ENCODE measurements at places on chromosomes 12 and 14. TPM values are rescaled to one million over a fixed set of nuclear protein-coding genes. Genes with fewer than 3 reads are reported as not detected.

- no peaks in the 10 kb centered on the region for H3K27me3 ChIP-seq
- H3K4me3 ChIP-seq, result peak within 1 kb of the TSS; percentile 85
- H3K4me1 ChIP-seq, result peaks cover 20% of the 10 kb centered on the region
- H3K27ac ChIP-seq, result no peak within 1 kb of the TSS
- peak; percentile 66 for DNase-seq
- no peaks in the 10 kb centered on the region for H3K36me3 ChIP-seq
Observed at GRCh38 chr12:123533672-123534643, at the start of gene RILPL1. TSS of gene RILPL1 (minus strand) at chr12:123533719. CDS start at chr12:123533482, 237 bp downstream.

DNA sequence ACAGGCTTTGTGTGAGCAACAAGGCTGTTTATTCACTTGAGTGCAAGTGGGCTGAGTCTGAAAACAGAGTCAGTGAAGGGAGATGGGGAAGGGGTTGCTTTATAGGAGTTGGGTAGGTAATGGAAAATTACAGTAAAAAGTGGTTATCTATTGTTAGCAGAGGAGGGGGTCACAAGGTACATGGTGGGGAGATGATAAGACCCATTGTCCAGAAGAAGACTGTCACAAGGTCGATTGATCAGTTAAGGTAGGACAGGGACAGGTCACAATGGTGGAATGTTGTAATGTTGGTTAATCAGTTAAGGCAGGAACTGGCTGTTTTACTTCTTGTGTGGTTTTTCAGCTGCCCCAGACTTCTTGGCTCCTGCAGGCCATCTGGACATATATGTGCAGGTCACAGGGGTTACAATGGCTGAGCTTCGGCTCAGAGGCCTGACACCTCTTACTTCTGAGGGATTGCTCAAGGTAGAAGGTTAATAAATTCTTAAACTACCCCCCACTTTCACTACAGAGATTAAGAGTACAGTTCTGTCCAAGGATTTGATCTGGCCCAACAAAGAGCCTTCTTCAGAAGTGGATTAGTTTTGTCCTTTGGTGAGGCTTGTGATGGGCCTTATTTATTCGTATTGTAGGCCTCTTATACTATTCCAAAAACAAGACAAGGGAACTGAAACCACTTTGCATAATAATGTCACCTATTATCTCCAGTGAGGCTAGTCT is 13.8 kb upstream of the DHRS4 start:
- DNase-seq, result no peak
- H3K4me3 ChIP-seq, result no peak overlapping the region
- peaks cover 13% of the 10 kb centered on the region for H3K36me3 ChIP-seq
- peaks cover under 1% of the 10 kb centered on the region for H3K27me3 ChIP-seq
- no peak overlapping the region for H3K27ac ChIP-seq

The RD3L gene
- total RNA-seq, result not detected

The ATG2B gene
- total RNA-seq, result 19.4 TPM

- no peak overlapping the region for H3K27ac ChIP-seq
- DNase-seq, result no peak
- H3K4me1 ChIP-seq, result peaks cover 19% of the 10 kb centered on the region
- H3K27me3 ChIP-seq, result peaks cover 72% of the 10 kb centered on the region
Observed at GRCh38 chr14:94770251-94770749, 387 bp upstream of the GSC start.

The FANCM gene
- total RNA-seq, result 13.4 TPM

DNA sequence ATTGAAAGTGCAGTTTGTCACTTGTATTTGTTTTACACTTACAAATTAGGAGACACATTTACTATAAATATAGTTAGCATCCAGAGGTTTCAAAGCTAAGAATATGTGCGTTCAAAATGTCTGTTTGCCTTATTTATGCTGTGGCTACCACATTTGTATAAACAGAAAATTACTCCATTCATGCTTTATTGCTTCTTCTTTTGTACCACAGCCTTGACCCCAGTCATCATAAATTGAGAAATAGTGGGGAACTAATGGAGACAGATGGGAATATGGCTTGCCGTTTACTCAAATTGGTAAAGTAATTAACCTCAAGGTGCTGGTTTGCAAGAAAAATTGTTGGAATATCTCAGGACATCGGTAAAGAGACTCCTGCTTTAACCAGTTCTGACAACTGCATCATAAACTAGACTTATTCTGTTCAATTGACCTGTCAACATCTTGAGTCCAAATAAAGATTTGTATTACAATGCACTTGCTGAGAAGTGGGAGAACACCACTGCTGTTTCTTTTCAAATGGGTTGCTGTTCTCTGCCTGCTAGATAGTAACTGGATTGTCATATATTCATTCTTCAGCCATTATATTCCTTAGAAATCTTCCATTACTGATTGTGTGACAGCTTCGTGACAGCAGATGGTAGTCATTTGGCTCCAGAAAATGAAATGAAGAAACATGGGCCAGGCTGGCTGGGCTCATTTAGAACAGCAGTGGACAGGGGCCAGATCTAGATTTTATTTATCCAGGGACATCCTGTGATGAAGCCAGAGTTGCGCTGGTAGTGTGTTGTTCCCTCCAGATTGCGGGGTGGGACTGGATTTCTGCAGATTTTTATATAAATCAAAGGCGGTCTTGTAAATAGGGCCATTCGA is 354.4 kb downstream of the EGLN3 start:
- no peak overlapping the region for H3K4me3 ChIP-seq
- no peaks in the 10 kb centered on the region for H3K27me3 ChIP-seq
- no peak for DNase-seq
- H3K27ac ChIP-seq, result no peak overlapping the region
- H3K4me1 ChIP-seq, result no peaks in the 10 kb centered on the region
- no peaks in the 10 kb centered on the region for H3K36me3 ChIP-seq

DNA sequence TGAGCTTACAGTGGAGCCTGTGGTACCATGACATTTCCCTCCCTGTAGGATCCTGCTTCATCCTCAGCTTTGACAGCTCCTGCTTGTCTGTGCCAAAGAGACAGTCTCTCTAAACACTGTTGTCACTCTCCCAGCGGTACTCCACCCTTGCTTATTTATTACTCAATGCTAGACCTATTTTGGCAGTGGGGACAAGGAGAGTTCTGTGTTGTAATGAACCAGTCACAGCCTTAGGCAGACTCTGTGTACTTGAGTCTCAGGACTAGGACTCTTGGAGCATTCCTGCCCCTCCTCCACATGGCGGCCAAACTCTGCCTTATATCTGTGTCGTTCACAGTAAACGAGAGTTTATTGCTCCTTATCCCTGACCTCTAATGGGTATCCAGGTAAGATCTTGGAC is 70.9 kb downstream of the PIK3C2G start:
- H3K27me3 ChIP-seq, result no peaks in the 10 kb centered on the region
- H3K27ac ChIP-seq, result no peak overlapping the region
- H3K4me3 ChIP-seq, result no peak overlapping the region
- no peaks in the 10 kb centered on the region for H3K36me3 ChIP-seq

DNA sequence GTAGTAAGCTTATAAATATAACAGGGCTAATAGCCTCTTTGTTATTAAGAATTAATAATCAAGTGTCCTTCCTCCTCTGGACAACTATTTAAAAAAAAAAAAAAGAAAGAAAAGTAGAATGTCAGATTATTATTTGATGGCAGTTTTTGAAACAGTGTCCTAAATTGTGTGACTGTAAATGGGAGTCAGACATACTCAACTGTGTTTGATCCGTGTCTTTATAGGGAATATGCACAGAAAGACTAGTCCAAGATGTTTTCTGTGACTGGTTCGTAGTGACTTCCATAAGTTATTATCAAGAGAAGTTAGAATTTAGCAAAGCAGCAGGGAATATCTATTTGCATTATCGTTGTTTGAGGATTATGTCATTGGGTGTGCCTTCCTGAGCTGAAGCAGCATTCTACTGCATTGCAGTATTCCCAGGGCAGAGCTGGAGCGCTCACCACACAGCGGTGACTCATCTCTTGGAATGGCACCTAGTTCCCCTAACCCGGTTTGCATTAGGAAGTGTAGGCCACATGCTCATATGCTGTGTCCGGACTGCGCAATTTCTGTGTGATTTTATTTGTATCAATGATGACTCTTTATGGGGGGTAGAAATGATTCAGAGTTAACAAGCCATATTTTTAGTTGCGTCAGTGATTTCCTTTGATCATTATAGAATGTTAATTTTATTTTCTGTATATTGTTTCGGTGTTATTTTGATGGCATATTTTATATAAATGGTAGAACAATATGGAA is 7.9 kb downstream of the DYNC1H1 start:
- no peak overlapping the region for H3K4me3 ChIP-seq
- peaks cover 24% of the 10 kb centered on the region for H3K36me3 ChIP-seq
- DNase-seq, result no peak
- no peak overlapping the region for H3K27ac ChIP-seq
- peaks cover 42% of the 10 kb centered on the region for H3K4me1 ChIP-seq

The MGP gene
- total RNA-seq, result not detected

DNA sequence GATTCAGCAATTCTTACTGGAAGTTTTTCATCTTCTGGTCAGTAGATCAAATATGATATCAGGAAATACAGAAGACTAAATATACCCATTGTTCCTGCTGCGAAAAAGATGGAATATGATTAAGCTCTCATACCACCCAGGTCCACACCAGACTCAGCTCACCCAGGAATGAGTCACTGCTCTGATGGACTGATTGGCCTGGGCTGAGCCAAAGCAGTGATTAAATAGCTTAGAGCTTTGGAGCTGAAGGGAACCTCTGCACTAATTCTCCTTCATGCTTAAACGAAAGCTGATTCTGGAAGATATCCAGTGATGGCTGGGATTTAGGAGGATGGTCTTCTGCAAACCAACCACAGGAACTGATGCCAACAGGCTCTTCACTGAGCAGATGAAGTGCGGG is 62.0 kb upstream of the SYT1 start:
- H3K4me3 ChIP-seq, result no peak overlapping the region
- H3K4me1 ChIP-seq, result no peaks in the 10 kb centered on the region
- no peak overlapping the region for H3K27ac ChIP-seq
- DNase-seq, result no peak
- no peaks in the 10 kb centered on the region for H3K36me3 ChIP-seq
- H3K27me3 ChIP-seq, result no peaks in the 10 kb centered on the region

The CSAD gene
- 34.6 TPM for total RNA-seq

The GCH1 gene
- 15.5 TPM for total RNA-seq

The TPH2 gene
- not detected for total RNA-seq

DNA sequence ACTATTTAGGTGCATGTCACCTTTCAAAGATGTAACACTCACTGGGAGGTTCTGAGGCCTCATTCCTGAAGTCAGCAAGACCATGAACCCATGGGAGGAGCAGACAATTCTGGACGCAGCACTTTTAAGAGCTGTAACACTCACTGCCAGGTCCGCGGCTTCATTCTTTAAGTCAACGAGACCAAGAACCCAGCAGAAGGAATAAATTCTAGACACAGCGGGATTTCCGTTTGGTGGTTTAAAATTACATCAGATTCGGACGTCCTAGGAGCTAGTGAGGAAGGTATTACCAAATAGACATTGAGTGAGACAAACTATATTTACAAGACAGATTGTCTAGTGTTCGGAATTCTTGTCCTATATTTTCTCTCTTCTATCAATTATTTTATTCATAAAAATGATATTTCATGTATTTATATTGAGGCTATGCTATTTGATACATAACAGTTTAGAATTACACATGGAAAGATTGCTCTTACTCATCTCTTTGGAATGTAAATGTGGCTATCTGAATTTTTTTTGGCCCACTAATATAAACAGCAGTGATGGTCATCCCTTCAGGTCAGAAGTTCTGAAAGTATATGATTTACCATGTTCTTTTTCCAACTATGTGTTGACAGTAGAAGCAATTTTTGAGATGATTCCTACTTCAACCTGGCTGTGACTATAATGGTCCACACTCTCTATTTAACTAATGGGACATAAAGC is 1973.0 kb upstream of the FLRT2 start:
- H3K27ac ChIP-seq, result no peak overlapping the region
- H3K27me3 ChIP-seq, result no peaks in the 10 kb centered on the region
- no peak for DNase-seq
- H3K4me1 ChIP-seq, result no peaks in the 10 kb centered on the region
- H3K36me3 ChIP-seq, result no peaks in the 10 kb centered on the region

- H3K36me3 ChIP-seq, result peaks cover 86% of the 10 kb centered on the region
- no peaks in the 10 kb centered on the region for H3K27me3 ChIP-seq
- no peak for DNase-seq
- no peak overlapping the region for H3K27ac ChIP-seq
- no peak overlapping the region for H3K4me3 ChIP-seq
- H3K4me1 ChIP-seq, result peaks cover 6% of the 10 kb centered on the region
Observed at GRCh38 chr14:23062002-23062401, 4.7 kb upstream of the CDH24 start.

GRCh38 chr12:116194935-116195431 is 82.5 kb downstream of the MED13L start:
- peak overlapping the region; percentile 71 for H3K4me3 ChIP-seq
- peaks cover 82% of the 10 kb centered on the region for H3K4me1 ChIP-seq
- H3K36me3 ChIP-seq, result no peaks in the 10 kb centered on the region
- no peaks in the 10 kb centered on the region for H3K27me3 ChIP-seq
- DNase-seq, result peak; percentile 39

DNA sequence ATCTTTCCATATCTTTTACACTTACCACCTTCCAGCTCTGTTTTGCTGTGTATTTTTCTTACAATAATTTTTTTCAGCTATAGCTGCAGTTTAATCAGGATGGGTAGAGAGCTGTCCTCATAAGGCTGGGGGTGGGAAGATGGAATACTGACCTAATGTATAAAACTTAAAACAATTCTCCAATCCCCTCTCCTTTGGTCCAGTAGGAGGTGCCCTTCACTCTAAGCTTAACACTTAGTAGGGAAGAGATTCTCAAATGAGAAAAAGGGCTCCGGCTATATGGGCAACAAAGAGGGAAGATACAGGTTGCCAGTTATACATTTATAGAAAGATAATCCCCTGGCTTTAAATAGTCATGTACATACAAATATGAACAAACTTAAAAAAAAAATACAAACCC is 2.8 kb downstream of the ORMDL2 start:
- peaks cover 15% of the 10 kb centered on the region for H3K4me1 ChIP-seq
- peaks cover 48% of the 10 kb centered on the region for H3K36me3 ChIP-seq
- H3K27me3 ChIP-seq, result no peaks in the 10 kb centered on the region
- no peak overlapping the region for H3K27ac ChIP-seq

GRCh38 chr14:88189417-88190191 is 133.5 kb downstream of the KCNK10 start:
- H3K36me3 ChIP-seq, result no peaks in the 10 kb centered on the region
- peaks cover 8% of the 10 kb centered on the region for H3K27me3 ChIP-seq
- H3K4me1 ChIP-seq, result peaks cover 7% of the 10 kb centered on the region
- no peak overlapping the region for H3K27ac ChIP-seq
- H3K4me3 ChIP-seq, result peak overlapping the region; percentile 56

DNA sequence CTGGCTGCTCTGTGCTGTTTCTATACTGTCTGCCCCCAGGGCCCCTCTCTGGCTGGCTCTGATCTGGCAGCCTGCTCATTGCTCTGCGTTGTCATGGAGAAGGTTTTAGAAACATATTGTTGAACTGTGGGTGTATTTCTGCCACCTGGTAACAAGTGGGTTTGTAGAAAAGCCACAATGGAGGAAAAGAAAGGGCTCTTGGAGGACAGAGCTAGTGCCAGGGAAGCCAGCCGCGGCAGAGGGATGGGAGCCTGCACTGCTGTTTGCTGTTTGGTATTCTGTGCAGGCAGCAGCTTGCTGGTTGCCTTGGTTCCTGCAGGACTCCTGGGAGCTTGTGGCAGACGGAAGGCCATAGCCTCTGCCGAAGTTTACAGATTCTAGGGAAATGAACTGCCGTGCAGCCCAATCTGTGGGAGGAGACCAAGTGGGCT is 15.1 kb downstream of the CCDC177 start:
- no peak overlapping the region for H3K27ac ChIP-seq
- no peak for DNase-seq
- no peaks in the 10 kb centered on the region for H3K36me3 ChIP-seq
- H3K4me1 ChIP-seq, result no peaks in the 10 kb centered on the region
- peaks cover 43% of the 10 kb centered on the region for H3K27me3 ChIP-seq

The PTPRB gene
- not detected for total RNA-seq

The CLEC1A gene
- total RNA-seq, result not detected

- no peak overlapping the region for H3K4me3 ChIP-seq
- no peaks in the 10 kb centered on the region for H3K27me3 ChIP-seq
- no peak overlapping the region for H3K27ac ChIP-seq
- no peaks in the 10 kb centered on the region for H3K4me1 ChIP-seq
- no peak for DNase-seq
Observed at GRCh38 chr12:57203791-57204190, 12.8 kb upstream of the NXPH4 start.

Measured in activated B cell treated with CpG ODN at 0.5 μM for 24 hours (primary cell).